ENCODE measurements at places on chromosomes 1 and 21.

- DNase-seq = no peak
Measured at GRCh38 chr1:183656355-183656754, 3.2 kb upstream of the APOBEC4 start.

DNA sequence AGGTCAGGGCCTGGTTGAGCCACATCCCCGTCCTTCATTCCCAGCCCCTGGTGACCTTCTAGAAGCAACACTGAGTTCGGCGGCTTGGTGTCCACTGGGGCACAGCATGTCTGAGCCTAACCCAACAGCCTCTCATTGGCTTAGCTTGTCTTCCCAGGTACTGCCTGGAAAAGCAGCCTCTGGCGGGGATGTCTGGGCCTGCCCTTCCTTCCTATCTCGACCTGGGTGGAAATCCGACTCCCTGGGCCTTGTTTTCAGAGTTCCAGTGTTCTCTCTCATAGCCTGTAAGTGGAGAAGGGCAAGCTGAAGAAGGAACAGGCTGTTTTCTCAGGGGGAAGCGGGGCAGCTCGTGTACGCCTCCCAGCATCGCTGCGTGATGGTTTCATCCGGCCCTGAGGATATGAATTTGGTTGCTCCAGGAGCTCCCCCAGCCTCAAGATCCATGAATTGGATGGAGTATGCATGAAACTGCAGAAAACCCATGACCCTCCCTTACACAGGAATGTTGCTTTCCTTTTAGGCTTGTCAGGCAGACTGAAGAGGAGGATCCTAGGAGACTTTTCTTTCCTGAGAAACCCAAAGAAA, 116.5 kb upstream of the IRF2BP2 start:
- peak; percentile 60 for DNase-seq

DNA sequence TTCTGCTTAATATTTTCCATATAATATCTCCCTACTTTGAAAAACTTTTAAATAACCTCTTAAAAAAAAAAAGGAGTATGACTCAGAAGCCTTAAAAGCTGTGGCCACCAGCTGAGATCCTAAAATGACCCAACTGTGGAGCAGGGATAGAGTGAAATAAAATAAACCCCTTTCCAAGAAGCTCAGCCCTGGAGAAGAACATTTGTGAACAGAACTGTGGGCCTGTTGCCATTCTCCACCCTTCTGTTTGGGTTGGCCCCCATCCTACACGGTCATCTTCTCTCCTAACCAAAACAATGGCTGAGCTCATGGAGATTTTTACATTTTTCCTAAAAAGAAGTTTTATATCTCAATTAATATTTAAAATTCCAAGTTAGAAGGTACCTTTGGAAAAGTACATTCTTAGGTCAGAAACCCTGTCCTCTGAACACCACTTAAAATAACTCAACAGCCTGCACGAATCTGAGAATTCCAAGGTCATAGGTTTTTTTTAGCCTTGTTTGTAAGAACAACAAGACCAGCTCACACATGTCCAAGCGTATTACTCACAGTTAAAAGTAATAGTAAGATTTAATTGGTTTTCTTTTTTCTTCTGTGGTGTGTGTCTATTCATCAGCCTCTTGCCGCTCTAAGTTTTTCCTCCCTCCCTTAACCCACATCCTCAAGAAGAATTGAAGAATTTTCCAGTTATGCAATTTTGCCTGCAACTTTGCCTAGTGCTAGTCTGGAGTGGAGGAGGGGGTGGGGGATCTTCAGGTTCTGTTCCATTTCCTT, 107.7 kb upstream of the ERRFI1 start:
- DNase-seq = no peak

- DNase-seq = no peak
Measured at GRCh38 chr21:44943005-44943685, 3.3 kb downstream of the SLX9 start.

DNA sequence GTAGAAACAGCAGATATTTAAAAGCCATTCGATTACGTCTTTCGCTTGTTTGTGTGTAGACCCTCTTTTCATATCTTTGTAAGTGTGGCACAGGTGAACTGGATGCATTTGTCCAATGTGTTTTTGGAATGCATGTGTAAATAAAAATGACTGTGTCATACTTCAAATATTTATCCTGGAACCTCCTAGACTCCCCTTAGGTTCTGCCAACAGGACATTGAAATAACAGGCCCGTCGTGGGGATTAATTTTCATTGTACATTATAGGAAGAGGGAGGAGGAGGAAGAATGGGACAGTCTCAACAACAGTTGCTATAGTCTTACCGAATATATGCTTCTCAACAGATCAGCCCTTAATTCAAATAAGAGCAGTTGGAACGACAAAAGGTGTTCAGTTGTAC, 95.8 kb downstream of the PRKAB2 start:
- no peak for DNase-seq

- DNase-seq = no peak
Measured at GRCh38 chr1:151831605-151832004, at the start of gene RORC. Gene RORC (minus strand): TSS chr1:151831802. CDS start chr1:151831764, 38 bp downstream.

All from NT2/D1 (cell line).